Stimulated activated CD4-positive, alpha-beta T cell treated with anti-CD3 and anti-CD28 coated beads, Interleukin-2, amount 100 ng/mL, for 24 hours (primary cell): ENCODE measurements at places on chromosomes 12 and 14.

DNA sequence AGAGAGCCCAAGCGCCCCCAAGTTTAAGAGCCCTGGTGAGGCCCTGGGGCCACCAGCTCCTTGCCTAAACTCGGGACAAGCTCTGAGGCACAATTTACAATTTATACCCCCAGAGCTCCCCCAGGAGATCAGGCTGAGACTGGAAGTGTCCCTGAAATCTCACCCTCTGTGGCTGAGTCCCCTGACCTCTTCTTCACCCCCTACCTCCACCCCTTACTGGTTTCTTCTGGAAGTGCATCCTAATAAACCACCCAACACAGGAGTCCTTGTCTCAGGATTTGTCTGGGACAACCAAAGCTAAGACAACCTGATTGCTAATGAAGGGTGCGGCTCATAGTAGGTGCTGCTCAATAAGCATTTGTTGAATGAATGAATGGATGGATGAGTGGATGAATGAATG is 206.4 kb downstream of the BCL11B start:
- no peak for DNase-seq

- DNase-seq = no peak
These were observed 319.2 kb downstream of the PDZRN4 start for GRCh38 chr12:41507286-41507685.

DNA sequence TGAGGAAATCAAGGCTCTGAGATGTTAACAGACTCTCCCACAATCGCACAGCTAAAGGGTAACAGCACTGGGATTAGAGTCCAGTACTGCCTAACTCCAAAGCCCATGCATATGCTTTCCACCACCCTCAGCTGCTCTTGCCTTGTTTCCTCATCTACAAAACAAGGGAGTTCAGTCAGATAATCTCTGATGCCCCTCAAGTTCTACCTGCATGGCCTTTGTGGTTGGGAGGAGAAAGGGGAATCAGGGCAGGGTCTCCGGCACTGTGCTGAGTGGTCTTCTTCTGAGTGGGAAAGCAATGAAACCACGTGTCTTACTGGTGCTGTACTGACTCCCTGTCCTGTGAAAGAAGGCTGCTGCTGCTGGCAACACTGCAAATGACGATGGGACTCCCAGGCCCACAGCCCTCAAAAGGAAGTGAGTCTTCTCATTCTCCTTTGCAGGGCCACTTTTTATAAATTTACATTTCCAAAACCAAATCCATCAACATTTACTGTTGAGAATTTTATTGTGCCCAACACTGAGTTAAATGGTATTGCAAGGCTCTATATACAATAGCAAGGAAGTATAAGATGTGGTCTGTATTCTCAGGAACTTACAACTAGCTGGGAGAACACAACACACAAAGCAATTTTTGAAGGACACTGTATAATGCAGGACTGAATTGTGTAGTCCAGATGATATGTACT is 19.7 kb upstream of the DUSP16 start:
- peak; percentile 20 for DNase-seq

- no peak for DNase-seq
These were observed 15.3 kb upstream of the PIK3C2G start for GRCh38 chr12:18246066-18246465.

DNA sequence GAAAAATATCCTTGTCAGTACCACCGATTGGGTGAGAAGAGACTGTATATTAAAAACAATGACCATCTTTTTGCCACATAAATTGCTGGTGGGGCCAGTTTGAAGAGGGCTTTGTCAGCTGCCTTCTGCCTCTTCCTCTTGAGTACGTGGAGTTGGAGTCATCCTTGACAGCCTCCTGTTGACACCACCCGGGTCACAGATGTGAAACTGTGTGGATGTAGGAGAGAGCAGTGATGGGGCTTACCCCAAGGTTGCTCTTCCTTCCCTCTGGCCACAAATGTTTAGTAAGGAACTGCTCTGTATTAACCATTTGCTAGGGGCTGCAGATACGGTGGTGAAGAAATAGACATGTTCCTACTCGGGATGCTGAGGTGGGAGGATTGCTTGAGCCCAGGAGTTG is 12.2 kb downstream of the PTPN11 start:
- DNase-seq = no peak

- no peak for DNase-seq
These were observed 27.2 kb upstream of the NINJ2 start for GRCh38 chr12:690466-690865.

- DNase-seq = no peak
These were observed 10.7 kb upstream of the MCRS1 start for GRCh38 chr12:49578471-49579112.

- DNase-seq = no peak
These were observed 28.4 kb upstream of the A2M start for GRCh38 chr12:9143929-9144729.

- no peak for DNase-seq
These were observed 16.1 kb downstream of the CLSTN3 start for GRCh38 chr12:7146228-7146627.

DNA sequence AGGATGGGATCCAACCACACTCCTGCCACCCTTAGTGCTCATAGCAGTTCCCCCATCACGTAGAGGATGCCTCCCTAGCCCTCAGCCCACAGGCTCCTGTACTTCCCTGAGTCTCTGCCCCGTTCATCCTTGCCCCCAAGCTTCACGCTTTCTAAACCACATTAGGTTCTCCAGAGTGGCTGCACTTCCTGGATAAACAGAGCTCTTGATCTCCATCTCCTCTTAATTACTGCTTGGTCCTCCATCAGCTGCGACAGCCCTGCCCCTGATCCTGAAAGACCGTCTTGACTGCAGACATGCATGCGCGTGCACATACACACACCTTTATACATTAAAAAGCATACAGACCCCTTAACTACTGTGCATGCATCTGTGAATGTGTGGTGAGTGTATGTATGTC is 530.0 kb downstream of the BCL11B start:
- no peak for DNase-seq

GRCh38 chr12:37672655-37673260 is 643.8 kb upstream of the ALG10B start:
- no peak for DNase-seq

DNA sequence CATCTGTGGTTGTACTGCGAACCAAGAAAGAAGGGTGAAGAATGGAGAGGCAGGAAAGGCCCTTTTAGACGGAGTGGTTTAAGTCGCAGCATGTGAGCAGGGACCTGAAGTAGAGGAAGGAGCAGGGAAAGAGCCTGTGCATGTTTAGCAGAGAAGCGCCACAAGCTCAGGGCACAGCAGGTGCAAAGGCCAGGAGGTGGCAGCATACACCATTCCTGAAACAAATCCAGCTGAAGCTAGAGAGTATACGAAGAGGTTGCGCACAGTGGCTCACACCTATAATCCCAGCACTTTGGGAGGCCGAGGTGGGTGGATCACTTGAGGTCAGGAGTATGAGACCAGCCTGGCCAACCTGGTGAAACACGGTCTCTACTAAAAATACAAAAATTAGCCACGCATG is 49.9 kb downstream of the HELB start:
- DNase-seq = peak; percentile 5

DNA sequence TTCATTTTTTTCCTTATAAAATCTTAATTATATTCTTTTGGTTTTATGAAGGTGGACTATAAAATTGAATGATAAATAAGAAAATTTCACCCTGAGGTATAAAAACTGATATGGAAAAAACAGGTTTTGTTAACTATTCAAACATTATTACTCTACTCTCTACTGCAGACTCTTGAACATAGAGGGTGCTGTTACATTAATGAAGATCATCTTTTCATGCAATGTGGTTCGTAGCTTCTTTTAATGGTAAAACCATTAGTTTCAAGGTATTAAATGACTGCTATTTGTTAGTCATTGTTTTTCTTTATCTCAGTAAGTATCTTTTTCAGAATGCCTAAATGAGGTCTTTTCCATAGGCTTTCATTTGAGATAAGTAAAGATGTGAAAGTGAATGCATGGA is 510.4 kb downstream of the SLC16A7 start:
- DNase-seq = no peak

DNA sequence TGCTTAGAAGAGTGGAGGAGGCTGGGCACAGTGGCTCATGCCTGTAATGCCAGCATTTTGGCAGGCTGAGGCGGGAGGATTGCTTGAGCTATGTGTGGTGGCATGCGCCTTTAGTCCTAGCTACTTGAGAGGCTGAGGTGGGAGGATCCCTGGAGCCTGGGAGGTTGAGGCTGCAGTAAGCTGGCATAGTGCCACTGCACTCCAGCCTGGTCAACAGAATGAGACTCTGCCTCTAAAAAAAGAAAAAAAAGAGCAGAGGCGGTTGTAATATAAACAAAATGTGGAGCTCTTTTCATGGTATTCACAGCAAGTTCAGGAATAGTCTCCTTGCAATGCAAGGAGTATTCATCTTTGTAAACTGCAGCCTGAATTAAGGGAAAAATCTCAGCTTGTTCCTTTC is 27.2 kb downstream of the ARID2 start:
- no peak for DNase-seq

- no peak for DNase-seq
These were observed 297.8 kb downstream of the PRKD1 start for GRCh38 chr14:29629839-29630238.

DNA sequence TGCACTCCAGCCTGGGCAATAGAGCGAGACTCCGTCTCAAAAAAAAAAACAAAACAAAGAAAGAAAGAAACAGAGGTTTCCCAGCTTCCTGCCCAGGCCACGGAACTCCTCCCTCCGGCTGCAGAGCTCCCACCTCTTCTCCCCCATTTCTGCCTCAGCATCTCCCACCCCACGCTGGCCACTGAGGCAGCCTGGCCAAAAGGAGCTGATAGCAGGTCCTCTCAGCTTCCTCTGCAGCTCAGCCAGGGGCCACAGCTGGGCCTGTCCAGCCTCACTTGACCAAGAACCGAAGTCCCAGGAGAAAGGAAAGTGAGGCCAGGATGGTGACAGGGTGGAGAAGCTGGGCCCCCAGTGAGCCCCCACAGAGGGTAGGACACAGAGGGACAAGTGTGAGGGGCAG is 33.4 kb upstream of the CD9 start:
- DNase-seq = no peak

DNA sequence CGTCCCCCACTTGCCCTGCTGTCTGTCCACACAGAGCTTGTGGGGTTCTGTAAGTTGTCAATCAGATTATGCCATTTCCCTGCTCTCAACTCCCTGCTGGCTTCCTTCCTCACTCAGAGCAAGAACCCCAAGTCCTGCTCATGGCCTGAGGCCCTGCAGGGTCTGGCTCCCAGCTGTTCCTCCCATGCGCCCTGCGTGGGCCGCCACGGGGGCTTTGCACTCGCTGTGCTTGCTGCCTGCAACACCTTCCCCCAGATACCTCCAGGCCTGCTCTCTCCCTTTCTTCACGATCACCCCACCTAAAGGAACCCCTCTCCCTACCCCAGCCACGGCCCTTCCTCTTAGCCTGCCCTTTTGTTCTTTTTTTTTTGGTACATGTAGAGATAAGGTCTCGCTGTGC is 234.6 kb downstream of the AACS start:
- no peak for DNase-seq

DNA sequence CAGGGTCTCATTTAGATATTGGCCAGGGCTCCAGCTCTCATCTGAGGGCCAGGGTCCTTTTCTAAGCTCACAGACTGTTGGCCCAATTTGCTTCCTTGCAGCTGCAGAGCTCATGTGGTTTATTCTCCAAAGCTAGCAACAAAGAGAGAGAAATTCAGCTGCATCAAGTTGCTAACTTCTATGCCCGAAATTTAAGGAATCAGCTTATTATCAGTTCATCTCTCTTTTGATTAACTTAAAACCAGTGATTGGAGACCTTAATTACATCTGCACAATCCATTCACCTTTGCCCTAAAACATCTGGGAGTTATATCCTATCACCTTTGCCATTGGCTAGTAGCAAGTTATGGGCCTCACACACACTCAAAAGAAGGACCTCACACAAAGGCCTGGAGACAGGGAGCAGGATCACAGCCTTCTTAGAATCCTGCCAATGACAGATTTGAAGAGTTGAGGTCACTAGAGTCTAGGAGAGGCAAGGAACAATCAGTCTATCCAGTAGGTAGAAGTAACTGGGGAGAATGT is 258.8 kb upstream of the GARIN6 start:
- DNase-seq = no peak

GRCh38 chr12:121224591-121224990 is 14.7 kb downstream of the P2RX4 start:
- peak; percentile 34 for DNase-seq

DNA sequence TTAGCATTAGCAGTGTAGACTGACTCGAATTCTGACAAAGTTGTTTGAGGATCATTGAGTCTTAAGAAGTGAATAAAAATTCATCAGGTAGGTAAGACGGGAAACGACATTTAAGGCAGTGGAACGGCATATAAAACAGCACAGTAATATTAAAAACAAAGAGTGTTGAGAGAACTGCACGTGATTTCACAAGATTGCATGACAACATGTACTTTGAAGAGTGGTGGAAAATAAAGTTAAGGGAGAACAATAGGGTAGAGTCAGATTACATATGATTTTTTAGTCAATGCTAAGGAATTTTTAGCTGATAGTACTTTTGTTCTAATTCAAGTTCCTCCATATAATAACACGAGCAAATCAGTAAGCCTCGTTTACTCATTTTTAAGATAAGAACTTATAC is 115.4 kb downstream of the SOX5 start:
- DNase-seq = no peak

GRCh38 chr12:120961604-120962531 is 16.5 kb upstream of the HNF1A start:
- DNase-seq = no peak

DNA sequence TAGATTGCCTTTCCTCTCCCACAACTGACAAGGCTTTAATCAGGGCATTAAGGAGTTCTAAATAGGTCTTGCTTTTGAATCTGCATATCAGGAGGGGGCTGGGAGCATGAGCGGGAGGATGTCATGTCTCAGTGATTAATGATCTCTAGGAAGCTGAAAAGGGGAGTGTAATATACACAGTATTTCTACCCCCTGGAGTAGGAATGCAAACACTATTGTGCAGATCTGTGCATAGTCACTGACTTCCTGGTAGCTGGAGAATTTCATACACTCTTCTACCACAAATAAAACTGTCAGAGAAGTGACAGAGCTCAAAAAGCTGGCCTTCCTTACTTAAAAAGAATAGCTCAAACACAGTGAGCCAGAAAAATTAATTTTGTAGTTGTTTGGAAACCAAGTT is 65.8 kb downstream of the RIC8B start:
- no peak for DNase-seq

DNA sequence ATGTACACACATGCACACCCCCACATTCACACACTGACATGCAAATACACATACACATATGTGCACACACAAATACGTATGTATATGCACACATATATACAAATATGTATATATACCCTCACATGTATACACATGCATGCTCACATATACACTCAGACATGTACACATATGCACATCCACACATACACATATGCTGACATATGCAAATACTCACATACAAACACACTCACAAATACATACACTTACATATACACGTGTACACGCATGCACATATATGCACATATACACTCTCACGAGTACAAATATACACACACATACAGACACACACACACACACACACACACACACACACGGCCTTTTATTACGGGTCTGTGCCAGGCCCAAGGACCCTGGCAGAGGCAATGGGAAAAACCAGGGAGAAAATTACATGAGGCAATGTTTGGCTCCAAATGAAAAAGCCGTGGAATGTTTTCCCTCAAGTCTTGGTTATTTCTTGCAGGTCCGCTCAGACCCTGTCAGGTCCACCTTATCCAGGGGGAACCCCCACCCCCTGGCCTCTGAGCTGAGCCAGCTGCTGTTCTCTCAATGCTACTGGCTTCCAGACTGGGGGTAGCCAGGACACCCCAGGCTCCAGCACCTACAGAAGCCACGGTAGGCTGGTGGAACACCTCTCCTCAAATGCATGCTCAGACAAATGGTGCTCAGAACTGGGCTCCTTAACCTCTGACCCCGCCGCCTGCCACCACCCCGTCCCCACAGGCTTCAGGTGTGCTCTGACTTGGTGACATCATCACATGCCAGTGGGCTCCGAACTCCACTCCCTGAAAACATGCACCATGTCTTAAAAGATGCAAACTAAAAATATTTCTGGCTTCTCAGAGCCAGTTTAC is 54.7 kb downstream of the BCL11B start:
- no peak for DNase-seq
